ENCODE measurements at places on chromosomes 12 and 14.

DNA sequence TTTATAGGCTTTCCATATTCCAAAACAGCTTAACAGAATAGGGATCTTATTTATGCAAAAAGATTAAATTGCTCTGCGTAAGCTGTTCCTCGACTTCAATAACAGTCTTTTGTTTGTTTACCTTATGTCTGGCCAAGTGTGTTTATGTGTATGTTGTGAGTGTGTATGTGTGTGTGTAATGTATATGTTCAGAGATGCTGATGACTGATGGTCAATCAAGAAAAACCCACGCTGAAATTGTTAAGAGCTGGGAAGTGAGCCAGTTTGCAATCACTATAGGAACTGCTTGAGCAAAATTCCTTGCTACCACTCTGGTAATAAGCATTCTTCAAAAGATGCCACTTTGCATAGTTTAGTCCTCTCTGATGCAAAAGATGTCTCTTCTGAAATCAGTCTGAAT lies 59.6 kb downstream of the PRKD1 start:
- no peak for DNase-seq

DNA sequence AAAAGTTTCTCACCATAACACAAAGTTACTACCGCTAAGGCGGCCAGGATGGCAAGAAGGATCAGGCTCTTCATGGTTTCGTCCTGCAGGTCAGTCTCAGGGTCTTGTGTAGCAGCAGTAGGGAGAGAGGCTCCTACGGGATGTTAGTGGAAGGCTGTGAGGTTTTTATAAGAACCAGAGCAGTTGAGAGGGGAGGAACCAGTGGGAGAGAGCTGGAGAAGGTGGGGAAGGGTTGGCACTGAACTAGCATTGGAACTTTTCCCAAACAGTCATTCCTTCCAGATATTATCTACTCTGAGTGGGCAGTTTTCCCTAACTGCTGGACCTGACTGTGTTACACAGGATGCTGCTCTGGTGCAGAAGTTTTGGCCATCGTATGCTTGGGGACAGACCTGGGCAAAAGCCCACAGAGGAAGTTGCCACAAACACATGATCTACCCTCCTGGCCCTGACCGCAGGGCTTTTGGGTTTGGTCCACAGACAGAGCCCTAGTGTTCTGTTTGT lies at the start of gene MGP:
TSS of gene MGP (minus strand) at position 137 of the 504 bp plus-strand sequence. CDS start at position 74, 63 bp downstream.
- no peak for DNase-seq

GRCh38 chr12:124928095-124928911 lies 13.9 kb upstream of the UBC start:
- no peak for DNase-seq

DNA sequence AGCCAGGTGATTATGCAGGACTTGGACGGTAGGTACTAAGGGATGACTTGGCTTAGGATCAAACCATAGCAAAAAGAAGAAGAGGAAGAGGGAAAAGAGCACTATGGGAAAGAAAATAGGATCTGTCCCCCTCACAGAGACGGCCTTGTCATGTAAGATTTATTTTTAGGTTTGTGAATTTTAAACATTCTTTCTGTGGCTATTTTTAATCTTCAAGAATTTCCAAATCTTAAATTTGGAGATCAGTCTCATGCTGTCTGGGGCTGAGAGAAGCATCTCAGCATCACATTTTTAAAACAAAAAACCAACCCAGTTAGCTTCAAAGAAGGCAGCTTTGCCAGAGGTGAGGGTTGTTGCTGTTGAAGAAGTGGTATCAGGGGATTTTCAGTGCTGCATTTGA lies 52.6 kb upstream of the STRN3 start:
- DNase-seq: no peak

DNA sequence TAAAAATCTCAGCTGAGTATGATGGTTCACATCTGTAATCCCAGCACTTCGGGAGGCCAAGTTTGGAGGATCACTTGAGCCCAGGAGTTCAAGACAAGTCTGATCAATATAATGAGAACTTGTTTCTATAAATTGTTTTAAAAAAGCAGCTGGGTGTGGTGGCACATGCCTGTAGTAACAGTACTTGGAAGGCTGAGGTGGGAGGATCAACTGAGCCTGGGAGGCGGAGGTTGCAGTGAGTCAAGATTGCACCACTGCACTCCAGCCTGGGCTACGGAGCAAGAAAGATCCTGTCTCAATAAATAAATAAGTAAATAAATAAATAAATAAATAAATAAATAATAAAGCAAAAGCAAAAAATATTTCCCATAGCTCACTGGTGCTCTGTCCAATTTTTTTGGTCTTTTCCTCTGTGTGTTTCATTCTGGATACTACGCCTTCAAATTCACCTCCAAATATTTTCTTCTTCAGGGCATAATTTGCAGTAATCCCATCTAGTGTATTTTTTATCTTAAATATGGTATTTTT lies 32.7 kb upstream of the SNX6 start:
- no peak for DNase-seq

GRCh38 chr12:78787576-78787975 lies 77.0 kb upstream of the SYT1 start:
- DNase-seq: no peak

GRCh38 chr12:129483111-129483893 lies 420.5 kb downstream of the TMEM132D start:
- DNase-seq: no peak

- no peak for DNase-seq
Measured at GRCh38 chr14:59318908-59319307, 130.4 kb downstream of the DAAM1 start.

GRCh38 chr12:117111386-117111785 lies 12.2 kb upstream of the TESC start:
- DNase-seq: no peak

- DNase-seq: peak; percentile 51
Measured at GRCh38 chr14:60151715-60152114, 13.5 kb downstream of the DHRS7 start.

DNA sequence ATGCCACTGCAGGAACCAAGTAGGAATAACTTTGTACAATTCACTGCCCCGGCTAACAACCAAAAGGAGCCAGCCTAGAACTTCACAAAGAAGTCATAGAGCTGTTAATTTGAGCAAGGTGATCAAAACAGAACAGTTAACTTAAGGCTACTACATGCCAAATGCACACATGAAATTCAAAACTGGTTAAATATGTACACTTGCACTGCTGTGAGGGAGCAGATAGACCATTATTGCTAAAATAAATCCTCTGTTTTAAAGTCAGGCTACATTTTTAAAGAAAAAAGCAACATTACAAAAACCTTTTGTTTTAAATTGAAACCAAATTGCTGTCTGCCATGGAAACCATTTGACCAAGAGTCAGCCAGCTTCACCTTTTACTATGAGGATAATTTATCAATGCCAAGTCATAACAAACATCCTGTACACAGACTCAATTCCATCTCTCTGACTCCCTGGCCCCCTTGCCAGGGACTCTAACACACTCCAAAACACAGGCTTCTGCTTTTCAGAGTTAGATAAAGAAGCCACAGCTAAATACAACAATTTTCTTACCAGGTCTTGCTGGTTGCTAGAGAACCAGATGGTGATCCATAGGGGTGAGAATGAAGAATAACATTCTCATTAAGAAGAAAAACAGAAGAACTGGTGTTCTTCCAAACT lies 84.0 kb downstream of the LRP6 start:
- no peak for DNase-seq

- no peak for DNase-seq
Measured at GRCh38 chr12:6952121-6952862, 1.1 kb downstream of the PTPN6 start.

GRCh38 chr12:109467978-109468676 lies 9.0 kb downstream of the KCTD10 start:
- DNase-seq: no peak

Data from stimulated activated CD8-positive, alpha-beta memory T cell treated with anti-CD3 and anti-CD28 coated beads, Interleukin-4, amount 100 ng/mL, for 4 hours (primary cell).